NCI-H1417 (cell line): ENCODE measurements at places on chromosomes 13 and 19.

GRCh38 chr13:38735665-38736440, 49.0 kb downstream of the FREM2 start:
- peak; percentile 31 for DNase-seq

GRCh38 chr19:782185-782877, 14.9 kb upstream of the PTBP1 start:
- no peak for DNase-seq

GRCh38 chr19:13298565-13299481, 148.6 kb downstream of the IER2 start:
- no peak for DNase-seq

- peak; percentile 29 for DNase-seq
These were observed 160.4 kb downstream of the PCDH20 start for GRCh38 chr13:61255040-61255796.

DNA sequence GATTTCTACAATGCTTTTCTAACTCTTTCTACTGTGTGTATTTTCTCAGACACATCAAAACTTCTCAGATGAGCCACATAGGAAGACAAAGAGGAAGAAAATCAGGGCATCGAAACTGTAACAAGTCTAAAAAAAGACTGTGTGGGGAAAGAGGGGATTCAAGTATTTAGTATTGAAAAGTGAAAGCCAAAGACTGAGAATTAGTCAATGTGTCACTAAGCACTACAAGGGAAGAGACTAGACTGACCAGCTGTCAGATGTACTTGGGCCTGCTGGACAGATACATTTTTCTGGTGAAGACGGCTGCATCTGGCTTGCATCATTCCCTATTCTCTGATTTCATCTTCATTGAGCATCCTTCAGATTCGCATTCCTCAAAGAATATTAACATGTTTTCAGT, 25.4 kb downstream of the COMMD6 start:
- DNase-seq: no peak

DNA sequence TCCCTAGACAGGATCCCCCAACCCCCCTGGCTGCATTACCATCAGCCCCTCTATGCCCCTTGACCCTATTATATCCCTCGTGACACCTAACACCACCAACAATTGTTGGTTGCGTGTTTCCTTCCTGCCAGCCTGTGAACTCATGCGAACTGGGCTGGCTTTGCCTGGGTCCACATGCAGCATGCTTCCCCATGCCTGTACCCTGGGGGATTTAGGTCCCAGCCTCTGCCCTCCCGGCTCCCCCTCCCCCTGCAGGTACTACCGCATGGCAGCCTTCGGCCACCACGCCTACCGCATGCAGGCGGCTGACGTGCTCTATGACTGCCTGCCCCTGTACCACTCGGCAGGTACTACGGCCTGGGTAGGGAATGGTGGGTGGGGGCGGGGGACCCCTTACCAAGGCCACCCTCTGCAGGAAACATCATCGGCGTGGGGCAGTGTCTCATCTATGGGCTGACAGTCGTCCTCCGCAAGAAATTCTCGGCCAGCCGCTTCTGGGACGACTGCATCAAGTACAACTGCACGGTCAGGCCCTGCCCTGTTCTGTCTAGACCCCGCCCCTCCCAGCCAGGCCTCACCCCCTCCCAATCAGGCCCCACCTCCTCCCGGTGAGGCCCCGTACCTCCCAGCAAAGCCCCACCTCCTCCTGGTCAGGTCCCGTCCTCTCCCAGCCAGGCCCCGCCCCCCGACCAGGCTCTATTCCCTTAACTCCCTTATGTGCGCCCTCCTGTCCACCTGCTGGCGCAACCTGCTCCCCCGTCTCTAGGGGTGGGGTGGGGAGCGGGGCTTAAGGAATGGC, 18.5 kb downstream of the SLC27A1 start:
- DNase-seq: peak; percentile 9

DNA sequence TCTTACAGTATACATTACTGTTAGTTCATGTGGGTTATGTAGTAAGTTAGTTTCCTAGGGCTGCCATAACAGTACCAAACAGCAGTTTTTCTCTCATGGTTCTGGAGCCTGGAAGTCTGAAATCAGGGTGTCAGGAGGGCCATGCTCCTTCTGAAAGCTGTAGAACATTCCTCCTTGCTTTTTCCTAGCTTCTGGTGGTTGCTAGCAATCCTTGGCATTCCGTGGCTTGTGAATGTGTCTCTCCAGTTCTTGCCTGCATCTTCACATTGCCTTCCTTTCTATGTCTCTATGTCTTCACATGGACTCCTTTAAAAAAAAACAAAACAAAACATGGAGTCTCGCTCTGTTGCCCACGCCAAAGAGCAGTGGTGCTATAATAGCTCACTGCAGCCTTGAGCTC, 95.4 kb downstream of the WDFY2 start:
- DNase-seq: no peak

DNA sequence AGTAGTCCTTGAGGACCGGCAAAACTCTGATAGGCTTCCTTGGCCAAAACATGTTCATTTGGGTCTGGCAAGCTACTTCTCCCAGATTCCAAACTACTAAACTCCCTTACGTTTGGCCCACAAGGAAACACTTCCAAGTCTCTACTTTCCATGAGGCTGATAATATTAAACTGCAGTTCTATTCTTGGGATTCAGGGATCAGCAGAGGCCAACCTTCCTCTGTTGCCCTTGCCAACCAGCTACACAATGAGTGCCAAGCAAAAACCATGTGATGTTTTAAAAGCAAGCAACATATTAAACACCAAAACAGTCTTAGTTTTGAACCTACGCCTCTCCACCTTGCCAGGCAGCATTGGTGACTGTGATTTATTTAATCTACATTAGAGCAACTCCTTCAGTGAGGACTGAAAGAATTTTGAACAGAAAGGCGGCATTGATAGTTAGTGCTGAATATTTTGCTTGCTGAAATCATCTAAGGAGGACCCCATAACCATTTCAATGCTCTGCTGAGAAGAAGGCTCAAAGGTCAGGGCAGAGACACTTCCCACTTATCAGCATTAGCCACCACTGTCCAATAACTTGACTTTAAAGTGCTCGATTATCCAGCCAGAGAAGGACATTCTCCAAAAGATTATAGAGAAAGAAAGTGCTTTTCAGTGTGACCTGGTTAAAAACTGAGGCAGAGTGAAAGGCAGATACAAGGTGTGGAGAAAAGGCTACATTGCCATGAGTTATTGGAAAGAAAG, 287.1 kb downstream of the TBC1D4 start:
- no peak for DNase-seq

- DNase-seq: no peak
These were observed 496.9 kb downstream of the KCTD12 start for GRCh38 chr13:76389321-76389720.

DNA sequence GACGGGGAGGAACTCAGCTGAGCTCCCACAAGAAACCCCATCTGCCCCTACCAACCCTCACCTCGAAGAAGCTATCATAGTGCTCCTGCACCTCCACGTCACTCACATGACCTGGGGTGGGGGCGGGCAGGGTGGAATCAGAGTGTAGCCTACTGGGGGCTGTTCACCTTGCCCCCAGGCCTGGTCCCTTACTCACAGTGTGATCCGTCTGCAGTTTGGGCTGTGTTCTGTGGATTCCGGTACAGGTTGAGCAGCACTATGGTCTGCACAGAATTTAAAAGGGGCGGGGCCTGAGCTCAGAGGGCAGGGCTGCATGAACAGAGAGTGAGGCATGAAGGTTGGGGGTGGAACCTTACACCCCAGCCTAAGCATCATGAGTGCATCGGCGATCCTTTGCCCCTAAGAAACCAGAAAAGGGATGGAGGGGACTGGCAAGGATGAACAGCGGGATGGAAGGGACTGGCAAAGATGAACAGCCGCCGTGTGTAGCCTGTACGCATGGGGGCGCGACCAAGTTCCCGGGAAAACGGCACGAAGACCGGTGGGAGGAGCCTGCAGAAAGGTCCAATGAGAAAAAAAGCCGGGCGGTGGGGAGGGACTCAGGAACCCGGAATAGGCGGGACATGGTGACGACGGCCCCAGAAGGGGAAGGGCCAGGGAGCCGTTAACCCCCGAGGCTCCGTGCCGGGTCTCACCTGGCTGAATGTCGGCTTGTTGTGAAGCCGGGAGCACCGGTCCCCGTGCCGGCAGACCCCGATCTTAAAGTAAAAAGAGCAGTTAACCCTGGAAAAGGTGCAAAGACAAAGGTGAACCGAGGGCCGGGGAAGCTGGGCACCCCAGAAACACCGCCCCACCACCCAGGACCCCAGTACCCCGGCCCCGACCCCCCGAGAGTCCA, 539 bp downstream of the U2AF1L4 start:
- DNase-seq: peak; percentile 92

DNA sequence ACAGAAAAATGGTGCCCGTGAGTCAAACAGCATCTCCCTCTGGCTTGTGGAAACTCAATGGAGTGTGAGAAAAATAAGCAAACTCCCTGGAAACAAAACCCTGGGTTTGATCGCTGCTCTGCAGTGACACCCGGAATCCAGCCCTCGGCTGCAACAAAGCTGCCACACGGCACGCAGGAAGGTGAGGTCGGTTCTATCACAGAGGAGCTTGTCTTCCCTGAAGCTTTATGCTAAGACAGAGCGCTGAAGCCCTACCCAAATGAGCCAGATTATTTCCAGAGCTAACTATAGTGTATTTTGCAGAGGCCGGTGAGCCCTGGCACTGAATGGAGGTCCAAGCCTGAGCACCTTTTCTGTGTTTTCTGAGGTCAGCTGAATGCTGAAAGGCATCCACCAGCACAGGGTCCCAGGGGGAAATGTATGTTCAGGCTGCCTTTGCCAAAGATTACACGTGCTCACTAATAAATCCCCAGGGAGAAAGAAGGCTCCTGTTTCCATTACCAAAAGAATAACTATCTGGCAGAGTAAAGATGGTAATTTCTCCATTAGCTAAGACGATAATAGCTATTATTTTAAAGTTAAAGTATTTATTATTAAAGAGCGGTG, 77.8 kb downstream of the TSHZ3 start:
- DNase-seq: no peak

- no peak for DNase-seq
These were observed 210.1 kb upstream of the SPRY2 start for GRCh38 chr13:80550971-80551441.

DNA sequence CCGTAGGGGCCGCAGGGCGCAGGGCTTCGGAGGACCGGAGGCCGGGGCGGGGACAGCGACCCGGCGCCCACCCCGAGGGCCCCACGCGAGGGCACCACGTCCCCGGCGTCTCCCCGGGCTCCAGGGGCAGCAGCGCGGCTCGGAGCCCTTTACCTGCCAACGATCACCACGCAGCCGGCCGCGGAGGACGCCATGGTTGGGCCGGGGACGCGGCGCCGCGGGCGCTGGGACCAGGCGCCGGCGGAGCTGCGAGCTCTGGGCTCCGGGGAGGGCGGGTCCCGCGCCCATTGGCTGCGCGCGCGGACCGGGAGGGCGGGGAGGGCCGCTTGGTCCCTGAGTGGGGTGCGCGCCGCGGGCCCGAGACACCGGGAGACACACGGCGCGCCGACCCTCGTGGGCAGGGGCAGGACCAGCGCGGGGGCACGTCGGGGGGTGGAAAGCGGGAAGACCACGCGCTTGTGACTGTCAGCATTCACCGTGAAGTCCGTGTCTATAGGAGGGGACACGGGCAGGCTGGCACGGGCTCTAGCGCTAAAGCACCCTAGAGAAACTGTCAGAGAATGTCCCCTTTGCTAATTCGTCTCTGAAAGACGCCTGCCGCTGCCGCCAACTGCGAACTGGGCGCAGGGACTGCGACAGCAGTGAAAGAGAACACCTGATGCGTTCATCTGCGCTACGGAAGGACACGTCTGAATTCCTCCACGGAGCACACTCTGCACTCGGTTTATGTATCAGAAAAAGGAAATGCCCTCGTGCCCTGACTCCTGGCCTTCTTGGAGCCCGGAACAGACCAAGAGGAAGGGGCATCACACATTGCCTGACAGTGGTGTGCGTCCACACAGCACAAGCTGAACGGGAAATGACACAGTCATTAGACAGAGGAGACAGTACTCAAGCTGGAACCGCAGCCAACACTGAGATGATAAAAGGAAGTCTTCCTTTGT, at the start of gene CRYL1:
CRYL1 (minus strand) TSS at position 257 of the 944 bp plus-strand sequence; CDS start at position 194, 63 bp downstream.
- peak; percentile 82 for DNase-seq

DNA sequence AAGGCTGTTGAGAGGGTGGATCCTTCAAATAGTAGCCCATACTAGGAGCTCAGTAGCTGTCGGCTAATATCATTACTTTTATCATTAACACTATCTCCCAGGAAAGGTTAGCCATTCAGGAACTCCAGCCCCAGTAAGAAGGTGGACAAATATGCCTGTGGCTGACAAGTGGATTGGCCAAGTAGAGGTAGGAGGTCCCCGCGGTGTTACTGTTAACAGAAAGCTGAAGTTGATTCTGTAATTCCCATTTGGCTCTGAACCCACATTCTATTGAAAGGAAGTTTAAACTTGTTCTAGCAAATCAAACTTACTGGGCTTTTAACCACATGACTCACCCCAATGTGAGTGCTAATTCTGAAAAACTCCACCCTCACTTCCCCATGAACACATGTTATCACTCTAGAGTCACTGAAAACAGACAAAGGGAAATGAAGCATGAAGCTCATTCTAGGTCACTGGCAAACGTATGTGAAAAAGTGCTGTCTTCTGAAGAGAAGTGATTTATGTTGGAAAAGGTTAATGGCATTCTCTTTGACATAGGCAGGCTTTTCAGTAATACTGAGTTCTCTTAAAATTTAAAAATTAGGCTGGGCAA, 273.5 kb downstream of the FGF14 start:
- peak; percentile 94 for DNase-seq

- DNase-seq: peak; percentile 17
These were observed 4.1 kb downstream of the SWSAP1 start for GRCh38 chr19:11378319-11379189.

DNA sequence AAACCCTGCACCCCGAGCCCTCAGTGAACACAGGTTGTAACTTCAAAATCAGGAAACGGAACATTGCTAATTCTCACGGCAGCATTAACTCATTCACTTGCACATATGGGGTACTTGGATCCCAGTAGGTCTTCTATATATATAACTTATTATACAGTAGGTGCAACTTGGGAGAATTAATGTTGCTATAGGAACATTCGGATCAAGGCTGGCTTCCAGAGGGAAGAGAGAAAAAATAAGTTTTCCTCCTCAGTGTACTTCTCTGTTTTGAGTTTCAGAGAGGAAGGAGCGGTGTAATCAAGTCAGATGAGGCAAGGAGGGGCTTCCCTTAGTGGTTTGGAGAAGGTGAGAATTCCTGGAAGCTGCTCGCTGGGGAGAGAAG, 90.9 kb upstream of the ZNF507 start:
- no peak for DNase-seq

- DNase-seq: no peak
These were observed 449.9 kb downstream of the KLF12 start for GRCh38 chr13:73684286-73684685.

DNA sequence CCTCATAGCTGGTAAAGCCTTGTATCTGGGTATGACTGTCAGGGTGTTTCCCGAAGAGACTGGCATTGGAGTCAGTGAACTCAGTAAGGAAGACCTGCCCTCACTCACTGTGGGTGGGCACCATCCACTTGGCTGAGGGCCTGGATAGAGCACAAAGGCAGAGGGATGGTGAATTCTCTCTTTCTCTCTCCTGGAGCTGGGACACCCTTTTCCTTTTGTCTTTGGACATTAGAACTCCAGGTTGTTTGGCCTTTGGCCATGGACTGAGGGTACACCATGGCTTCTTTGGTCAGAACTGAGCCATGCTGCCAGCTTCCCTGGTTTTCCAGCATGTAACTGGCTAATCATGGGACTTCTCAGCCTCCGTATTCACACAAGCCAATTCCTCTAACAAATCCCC, 4.6 kb upstream of the CEACAM1 start:
- DNase-seq: no peak

- no peak for DNase-seq
These were observed 431.7 kb downstream of the SLITRK1 start for GRCh38 chr13:83450591-83450990.
